Stimulated activated CD4-positive, alpha-beta T cell treated with anti-CD3 and anti-CD28 coated beads, Interleukin-2, amount 100 ng/mL, for 24 hours (primary cell): ENCODE measurements at places on chromosomes 6 and 20.

GRCh38 chr6:26183581-26184366 lies 96.5 kb downstream of the HFE start:
- peak; percentile 64 for DNase-seq

DNA sequence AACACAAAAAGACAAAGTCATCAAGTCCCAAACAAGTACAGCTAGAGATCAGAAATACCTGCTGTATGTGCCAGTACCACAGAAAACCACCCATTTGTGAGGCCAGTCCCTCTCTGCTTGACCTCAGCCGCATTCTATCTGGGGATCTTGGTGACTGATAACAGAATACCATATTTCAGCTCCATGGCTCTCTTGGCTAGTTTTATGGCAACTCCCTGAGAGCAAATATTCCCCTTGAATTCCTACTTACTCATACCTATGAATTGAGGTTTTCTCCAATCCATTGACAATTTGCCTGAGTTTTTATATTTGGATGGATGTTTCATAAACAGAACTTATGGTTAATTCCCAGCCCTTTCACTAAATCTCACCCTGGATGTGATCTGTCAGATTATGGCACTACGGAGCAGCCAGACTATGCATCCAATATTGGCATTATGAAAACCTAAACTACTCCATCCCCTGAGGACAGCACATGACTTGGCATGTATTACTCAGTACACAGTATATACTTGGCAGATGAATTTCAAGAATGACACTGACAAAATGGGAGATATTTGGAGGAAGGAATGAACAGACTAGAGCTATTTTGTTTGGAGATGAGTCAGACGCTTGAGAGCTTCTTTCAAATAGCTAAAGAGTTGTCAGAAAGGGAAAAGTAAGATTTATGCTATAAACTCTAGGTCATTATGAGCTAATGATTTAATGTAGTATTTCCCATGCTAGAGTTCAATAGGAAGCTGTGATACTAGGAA lies 95.7 kb downstream of the PRDM1 start:
- no peak for DNase-seq

- DNase-seq: no peak
Observed at GRCh38 chr6:40930045-40930444, 109.0 kb downstream of the UNC5CL start.

DNA sequence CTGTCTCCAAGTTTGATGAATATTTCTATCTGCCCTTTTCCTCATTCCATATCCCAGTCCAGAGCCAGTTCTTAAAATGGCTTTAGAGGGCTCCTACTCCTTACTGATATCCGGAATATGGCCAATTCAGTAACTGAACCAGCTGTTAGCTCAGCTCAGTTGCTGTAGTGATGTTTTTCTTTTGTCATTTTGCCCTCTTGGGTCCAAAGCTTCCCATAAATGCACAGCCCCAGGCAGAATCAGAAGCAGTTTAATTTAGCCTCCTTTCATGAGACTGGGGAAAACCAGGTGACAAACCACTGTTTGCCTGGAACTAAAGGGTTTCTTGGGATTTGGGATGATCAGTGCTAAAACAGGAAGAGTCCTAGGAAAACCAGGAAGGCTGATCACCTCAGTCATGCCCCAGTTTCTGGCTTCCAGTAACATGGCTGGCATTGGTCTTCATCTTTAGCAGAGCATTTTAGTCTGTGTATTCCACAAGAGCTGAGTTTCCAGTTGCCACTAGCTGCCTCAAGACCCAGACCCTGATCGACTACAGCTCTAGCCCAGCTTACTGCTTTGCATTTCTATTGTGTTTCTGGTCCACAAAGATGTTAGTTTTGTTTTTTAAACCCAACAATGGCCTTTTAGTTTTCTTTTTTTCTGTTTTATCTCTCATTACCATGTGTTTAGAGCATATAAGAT lies 40.6 kb upstream of the REV3L start:
- no peak for DNase-seq

- no peak for DNase-seq
Observed at GRCh38 chr6:18183766-18184165, 28.5 kb downstream of the KDM1B start.

DNA sequence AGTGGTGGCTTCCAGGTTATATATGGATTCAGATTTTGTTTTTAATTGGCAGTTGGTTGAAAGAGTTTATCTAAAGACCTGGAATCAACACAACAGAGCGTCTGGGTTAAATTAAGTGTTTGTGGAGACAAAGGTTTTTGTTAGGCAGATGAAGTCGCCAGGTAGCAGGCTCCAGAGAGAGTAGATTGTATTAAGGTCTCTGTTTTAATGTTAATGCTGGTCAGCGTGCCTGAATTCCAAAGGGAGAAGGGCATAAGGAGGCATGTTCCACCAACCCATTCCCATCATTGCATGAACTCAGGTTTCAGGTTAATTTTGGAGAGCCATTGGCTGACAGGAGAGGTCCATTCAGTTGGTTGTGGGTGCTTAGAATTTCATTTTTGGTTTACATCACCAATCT lies 744.1 kb upstream of the GJE1 start:
- no peak for DNase-seq

DNA sequence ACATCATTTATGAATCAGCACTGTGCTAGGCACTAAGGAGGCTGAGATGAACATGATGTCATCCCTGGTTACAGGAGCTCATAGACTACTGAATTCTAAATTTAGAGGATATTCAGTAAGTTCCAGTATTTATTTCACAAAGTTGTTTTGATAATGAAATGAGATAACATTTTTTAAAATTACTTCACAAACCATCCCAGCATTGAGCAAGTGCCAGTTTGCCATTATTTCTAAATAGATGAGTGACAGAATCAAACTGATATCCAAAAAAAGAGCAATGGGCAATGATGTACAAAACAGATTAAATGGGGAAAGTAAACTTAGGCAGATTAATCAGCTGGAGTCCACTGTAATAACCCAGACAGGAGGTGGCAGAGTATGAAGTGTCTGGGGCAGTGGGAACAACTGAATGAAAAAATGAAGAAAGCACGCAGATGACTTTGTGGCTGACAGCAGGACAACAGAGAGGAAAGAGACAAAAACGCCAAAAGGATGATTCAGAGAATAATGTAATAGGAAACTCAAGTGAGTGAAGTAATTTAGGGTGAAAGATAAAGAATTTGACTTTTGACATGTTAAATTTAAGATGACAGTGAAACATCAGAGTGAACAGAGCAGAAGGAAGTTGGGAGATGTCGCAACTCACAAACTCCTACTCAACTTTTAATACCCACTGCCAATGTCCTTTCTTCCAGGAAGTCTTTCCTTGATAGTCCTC lies 70.2 kb downstream of the RCAN2 start:
- DNase-seq: no peak

- DNase-seq: no peak
Observed at GRCh38 chr6:86856379-86856778, 80.9 kb upstream of the HTR1E start.

GRCh38 chr6:84764332-84765049 lies at the start of gene TBX18:
Gene TBX18, minus strand, starts transcription at chr6:84764598. Its CDS starts 417 bp downstream, at chr6:84764181.
- peak; percentile 48 for DNase-seq

DNA sequence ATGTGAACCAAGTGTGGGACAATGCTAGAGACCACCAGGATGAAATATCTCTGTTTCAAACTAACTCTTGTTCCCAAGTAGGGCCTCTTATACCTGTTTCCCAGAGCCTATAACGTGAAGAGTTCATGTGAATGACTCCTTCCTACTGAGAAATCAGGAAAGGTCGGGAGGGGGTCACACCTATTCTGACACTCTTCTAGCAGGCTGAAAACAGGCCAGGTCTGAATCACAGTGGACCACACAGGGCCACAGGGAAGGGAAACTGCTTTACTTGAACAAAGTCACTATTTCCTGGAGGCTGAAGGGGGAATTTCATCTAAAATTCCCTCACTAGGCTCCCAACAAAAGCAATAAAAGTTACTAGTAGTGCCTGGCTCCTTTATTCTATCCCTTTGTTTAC lies 88.4 kb upstream of the BMP2 start:
- DNase-seq: no peak

DNA sequence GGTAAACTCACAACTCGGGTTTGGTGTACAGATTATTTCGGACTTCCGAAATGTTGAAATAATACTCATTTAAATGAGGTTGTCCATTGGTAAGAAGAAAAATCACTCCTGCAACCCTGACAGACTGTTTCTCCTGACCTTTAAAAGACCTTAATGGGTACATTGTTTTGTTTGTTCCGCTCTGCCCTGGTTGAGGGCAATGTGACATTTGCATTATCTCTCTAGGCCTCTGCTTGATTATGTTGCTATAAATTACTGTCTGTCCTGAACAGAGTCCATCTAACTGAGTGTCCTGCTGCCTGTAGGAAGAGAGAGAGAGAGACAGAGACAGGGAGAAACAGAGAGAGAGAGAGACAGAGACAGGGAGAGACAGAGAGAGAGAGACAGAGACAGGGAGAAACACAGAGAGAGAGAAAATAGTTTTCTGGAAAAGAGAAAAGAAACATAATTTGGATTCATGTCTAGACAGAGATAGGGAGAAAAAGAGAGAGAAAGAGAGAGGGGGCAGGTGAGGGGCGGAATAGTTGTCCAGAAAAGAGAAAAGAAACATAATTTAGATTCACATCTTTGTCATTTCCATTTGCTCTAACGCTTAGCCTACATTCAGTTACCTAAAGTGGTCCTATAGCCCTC lies 83.2 kb downstream of the SHLD1 start:
- DNase-seq: no peak

DNA sequence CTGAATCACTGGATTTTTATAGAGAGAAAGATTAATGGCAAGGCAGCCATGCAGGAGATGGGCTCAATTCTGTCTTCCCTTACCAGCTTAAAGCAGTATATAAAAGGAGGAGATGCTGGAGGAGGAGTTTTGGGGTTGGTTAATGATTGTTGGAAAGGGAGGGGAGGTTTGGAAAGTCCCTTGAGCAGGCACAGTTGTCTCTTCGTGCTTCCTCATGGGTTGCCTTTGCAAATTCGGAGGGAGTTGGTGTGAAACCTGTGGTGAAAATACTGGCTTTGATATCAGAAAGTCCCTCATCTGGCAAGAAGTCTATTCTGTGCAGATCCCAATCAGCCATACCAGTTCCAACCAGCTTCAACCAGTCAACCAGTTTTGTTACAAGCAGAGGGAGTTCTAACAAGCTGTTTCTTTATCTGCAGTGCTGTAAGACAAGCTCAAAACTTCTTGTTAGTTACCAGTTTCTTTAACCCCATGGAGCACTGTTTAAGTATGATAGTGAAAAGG lies 107.0 kb downstream of the HIVEP1 start:
- DNase-seq: peak; percentile 26

DNA sequence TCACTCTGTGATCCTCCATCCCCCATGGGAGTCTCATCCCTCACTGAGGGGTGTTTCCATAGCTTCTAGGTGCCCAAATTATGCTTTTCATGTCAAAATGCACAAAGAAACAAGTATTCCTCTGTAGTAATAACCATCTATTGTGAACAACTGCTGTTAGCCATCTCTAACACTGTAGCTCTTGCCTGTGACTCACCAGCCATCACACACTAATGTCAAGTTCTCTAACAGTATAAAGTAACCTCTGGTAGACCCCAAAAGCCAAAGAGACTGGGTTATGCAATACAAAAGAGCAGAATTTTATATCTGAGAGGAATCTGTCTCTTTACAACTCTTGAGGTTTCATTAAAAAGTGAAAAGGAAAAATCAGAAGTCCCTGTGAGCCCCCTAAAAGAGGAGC lies 25.4 kb upstream of the IYD start:
- no peak for DNase-seq

DNA sequence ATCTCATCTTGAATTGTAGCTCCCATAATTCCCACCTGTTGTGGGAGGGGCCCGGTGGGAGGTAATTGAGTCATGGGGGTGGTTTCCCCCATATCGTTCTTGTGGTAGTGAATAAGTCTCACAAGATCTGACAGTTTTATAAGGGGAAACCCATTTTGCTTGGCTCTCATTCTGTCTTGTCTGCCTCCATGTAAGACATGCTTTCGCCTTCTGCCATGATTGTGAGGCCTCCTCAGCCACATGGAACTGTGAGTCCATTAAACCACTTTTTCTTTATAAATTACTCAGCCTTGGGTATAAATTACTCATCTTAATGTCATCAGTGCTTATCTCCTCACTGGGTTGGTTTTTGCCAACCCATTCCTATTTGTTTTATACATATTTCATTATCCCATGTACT lies 142.0 kb upstream of the GMDS start:
- peak; percentile 19 for DNase-seq

- DNase-seq: no peak
Observed at GRCh38 chr6:135025775-135026174, 28.8 kb downstream of the HBS1L start.

- no peak for DNase-seq
Observed at GRCh38 chr20:52242237-52243230, 51.0 kb upstream of the ZFP64 start.

DNA sequence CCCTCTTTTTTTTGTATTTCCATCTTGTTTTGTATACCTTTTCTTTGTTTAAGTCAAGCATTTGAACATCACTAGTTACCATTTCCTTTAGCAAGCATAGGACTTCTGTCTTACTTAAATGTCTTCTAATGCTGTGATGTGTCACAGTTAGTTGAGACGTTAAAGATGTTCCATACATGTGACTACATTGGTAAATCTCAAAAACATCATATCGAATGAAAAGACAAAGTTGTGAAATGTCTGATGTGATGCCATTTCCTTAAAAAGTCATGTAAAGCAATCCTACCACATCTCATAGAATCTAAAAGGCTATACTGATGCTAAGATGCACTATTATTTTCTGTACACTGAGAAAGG lies 26.8 kb downstream of the SLC16A10 start:
- no peak for DNase-seq

DNA sequence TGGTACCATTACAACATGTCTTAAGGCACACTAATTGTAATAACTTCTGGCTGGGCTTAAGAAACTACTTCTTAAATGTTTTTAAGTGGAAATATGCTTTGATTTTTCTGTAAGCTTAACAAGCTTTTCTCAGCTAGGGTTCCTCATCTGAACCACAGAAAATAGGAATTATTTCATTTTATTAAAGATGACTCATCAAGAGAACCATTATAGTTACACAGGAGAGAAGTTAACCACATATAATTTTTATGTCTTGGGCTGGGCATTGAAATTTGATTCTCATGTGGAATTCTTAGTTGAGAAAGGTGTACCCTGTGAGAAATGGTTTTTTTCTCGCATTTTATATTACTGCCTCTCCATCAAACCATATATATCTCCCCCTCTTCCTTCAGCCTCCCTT lies 75.1 kb downstream of the QKI start:
- no peak for DNase-seq

- no peak for DNase-seq
Observed at GRCh38 chr6:19395316-19395715, 441.9 kb upstream of the ID4 start.

GRCh38 chr20:15494851-15495250 lies 1078.4 kb downstream of the KIF16B start:
- DNase-seq: no peak
